ENCODE measurements at places on chromosomes 13 and 19.

DNA sequence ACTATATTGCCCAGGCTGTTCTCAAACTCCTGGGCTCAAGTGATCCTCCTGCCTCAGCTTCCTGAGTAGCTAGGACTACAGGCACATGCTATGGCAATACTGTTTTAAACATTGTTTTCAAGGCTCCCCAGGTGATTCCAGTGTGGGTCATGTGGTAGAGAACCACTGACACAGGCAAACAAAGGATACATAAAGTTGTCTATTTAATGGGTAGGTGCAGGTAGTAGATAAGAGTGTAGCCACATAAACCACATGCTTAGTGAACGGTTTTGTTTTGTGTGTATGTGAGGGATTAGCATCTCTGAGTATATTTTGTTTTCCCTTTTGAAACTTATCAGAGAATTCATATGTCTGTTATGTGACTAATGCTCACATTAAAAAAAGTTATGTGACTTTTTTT, 36.7 kb downstream of the USPL1 start:
- DNase-seq, result no peak

DNA sequence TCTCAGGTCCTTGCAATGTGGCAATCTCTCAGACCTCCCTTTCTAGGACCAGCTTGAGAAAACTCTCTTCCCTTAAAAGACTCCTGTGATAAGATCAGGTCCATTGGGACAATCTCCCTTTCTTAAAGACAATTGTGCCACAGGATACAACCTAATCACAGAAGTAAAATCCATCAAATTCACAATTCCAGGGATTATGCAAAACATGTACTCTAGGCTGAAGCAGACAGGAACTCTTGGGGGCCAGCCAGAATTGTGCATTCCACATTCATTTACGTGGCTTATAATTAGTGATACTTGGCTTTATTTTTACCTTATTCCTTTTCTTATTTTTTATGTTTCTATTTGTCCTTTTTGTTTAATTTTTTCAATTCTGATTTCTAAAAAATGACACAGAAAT, 257.9 kb downstream of the KLF12 start:
- DNase-seq, result peak; percentile 10

DNA sequence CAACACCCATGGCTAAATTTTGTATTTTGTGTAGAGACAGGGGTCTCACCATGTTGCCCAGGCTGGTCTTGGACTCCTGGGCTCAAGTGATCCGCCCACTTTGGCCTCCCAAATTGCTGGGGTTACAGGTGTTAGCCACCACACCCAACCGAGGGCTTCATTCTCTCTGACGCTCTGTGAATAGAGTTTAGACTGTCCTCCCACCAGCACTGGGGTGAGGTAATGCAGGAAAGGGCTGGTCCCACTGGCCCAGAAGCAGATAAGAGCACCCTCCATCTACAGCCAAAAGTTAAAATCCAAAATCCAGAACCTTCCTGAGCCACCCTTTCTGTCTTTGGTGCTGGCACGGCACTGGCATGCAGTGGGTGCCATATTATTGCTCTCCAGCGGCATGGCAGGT, 31.8 kb upstream of the HOMER3 start:
- no peak for DNase-seq

DNA sequence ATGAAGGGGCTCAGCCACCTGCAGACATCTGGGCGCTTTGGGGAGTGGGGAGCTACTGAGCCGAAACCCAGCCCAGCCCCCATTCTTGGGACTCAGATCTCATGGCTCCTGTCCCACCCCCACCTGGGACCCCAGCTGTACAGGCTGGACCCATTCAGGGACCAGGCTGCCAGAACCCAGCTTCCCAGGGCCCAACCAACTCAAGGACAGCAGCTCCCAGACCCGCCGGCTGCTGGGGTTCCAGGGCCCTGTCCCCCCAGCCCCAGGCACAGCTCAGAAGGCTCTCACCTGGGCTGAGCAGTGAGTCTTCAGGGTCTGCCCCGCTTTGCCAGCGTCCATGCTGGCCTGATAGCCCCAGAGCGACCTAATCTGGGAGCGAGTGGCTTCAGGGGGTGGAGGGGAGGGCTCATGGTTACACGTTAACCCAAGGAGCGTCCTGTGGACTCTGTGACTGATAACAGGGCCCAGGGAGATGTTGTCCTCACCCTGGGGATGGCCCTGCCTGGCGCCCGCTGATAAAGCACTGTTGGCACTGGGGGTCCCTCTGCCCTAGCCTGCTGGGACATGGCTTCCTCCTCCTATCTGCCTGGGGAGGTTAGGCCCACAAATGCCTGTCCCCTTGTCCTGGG, at the start of gene TMEM86B:
Gene TMEM86B, minus strand, starts transcription at position 361 of the 629 bp plus-strand sequence. Its CDS starts 22 bp downstream, at position 339.
- DNase-seq, result no peak

- DNase-seq, result no peak
Measured at GRCh38 chr19:45182758-45183157, 4.2 kb downstream of the BLOC1S3 start.

DNA sequence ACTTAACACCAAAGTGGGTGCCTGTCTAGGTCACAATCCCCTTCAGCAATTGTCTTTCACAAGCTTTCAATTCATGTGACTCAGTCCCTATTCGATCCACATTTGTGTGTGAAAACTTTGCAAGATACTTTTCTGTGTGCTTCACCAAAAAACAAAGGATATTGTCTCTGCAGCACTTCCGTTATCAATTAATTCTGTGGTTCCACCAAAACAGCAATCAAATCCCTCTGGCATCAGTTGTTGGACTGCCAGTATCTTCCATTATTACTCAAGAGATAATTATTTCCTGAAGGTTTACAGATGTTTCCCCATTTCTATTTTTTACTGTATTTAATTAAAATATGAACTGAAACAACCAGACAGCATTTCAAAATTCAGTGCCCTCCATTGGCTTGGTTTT, 481.4 kb downstream of the SUCLA2 start:
- no peak for DNase-seq
